ENCODE measurements at places on chromosomes 1 and 21.

GRCh38 chr1:47953661-47954060 is 43.5 kb downstream of the TRABD2B start:
- no peak for DNase-seq

GRCh38 chr1:18297896-18298648 is 182.7 kb upstream of the KLHDC7A start:
- DNase-seq = no peak

DNA sequence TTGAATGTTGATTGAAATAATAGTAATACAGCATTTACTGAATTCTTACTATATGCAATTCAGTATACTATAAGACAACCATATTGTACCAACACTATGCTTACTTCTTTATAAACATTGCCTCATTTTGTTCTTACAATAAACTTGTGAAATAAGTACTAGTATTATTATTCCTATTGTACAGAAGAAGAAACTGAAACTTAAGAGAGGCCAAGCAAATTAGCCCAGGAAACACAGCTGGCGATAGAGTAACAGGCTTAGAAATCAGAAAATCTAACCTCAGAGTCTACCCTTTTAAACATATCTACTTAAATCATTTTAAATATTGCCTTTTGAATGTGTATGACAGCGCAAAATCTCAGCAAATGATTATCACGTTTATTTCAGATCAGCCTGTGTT is 41.7 kb downstream of the FASLG start:
- DNase-seq = no peak

- DNase-seq = peak; percentile 52
These were observed 88.4 kb upstream of the RHOU start for GRCh38 chr1:228646717-228647522.

DNA sequence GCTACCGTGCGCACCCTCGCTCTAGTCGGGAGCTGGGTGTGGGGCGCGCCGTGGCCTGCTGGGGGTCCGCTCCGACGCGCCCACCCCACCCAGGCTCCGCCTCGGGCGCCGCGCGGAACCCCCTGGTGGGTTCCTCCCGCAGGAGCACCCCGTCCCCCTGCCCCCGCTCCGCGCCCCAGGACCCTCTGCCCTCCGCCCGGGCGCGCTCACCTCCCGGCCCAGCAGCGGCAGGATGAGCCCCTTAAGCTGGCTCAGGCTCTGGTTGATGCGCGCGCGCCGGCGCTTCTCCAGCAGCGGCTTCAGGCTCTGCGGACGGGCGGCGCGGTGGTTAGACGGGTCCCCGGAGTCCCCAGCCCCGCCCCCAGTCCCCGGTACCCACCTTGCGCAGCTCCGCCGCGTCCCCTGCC is 319 bp downstream of the HES2 start:
- DNase-seq = no peak

DNA sequence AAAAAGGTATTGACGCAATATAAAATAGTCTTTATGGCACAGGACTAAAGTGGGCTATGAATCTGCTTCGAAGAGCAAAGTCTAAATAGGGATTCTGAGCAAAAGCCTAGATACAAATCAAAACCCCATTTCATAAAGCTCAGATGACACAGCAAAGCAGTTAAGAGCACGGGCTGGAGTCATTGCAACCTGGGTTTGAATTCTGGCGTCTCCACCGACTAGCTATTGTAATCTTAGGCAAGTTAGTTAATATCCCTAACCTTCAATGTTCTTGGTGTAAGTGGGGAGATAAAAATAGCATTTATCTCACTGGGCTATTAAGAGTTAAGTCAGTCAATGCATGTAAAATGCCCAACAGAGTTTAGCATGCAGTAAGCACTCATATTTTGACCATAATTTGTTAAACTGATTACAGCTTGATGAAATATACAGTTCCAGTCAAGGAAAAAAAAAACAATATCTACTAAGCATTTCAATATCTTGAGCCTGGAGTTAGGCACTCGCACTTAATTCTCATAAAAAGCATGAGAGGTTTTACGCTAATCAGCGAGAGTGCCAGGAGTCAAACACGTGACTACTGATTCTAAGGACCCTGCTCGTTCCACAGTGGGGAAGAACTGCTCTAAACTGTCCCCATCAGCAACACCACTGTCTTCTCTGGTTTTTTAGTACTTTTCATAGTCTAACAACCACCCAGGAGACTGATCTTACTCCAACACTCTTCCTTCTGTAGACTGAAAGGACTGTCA is 75.5 kb downstream of the JAK1 start:
- no peak for DNase-seq

DNA sequence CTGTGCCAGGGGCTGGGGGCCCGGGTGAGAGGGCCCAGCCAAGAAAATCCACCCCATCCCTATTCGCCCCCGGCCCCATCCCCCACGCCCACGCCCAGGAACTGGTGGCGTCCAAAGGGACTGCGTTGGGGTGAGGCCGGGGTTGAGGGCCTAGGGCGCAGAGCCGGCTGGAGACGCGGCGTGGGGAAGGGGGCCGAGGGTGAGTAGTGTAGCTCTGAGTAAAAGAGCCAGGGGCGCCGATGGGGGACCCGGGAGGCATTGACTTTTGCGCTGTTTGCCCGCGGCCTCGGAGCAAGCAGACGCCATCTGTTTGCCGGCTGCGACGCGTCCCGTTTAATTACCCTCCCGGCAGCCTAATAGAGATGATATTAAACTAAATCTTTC is 3.5 kb upstream of the DMRTA2 start:
- DNase-seq = no peak

DNA sequence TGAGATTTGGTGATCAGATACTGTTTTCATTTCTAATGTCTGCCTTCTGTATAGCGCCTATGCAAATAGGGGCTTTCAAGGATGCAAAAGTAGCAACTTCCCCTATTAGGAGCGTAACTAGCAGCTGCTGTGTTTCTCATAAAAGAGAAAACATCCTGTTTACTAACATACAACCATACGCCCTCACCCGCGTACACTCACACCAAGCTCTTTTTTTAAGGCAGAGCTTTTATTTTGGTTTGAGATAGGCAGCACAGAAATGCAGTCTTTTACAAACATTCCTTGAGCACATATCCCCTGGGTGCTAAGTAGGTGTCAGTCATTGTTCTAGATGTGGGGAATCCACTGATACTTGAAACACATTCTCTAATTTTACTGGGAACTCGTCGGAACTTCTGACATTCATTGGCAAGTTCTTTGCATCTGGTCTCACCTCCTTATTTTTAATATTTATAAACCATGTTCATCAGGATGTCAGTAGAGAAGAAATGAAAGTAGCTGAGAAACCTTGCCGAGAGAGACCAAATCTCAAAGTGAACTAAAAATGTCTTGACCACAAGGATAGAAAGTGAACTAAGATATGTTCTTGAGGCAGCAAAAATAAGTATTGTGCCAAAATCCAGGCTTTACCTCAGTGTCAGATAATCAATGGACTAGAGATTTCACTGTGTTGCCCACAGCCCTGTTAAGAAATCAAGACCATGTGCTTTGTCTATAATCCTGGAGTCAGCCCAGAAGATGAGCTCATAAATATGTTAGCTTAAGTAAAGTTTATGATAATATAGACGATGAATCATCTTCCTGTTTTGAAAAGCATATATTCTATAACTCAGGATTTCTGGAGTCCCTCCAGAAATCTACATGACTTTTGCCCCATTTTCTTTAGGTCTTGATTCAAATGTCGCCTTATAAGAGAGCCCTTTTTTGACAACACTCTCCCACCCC is 350.9 kb downstream of the ST6GALNAC3 start:
- no peak for DNase-seq

DNA sequence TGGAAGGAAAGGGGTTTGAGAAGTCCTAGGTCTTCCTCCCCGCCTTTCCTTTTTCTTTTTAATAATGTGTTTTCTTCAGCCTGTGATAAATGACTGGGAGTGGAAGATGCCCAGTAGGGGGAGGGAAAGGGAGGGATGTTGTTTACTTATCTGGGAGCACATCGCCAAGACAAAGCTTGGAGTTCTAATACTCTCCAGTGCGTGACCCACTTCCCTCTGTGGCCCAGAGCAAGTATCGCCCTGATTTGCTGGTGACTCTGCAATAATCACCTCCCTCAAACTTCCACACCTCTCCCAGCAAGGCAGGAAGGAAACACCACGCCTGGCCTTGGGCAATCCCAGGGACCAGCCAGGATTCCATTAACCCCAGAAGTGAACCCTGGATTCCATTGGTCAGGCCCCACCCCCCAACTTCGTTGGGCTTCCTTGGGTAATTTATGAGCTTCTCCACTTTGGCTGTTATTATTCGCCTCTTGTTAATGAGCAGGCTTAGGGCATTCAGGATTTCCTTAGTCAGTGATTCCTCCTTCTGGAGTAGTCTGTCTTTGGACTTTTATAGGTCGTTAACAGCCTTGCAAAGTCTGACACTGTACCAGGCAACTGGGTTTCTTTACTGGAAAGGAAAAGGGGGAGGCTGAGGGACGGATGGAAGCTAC is 24.3 kb upstream of the GRHL3 start:
- DNase-seq = no peak

GRCh38 chr1:219271818-219272535 is 98.3 kb downstream of the LYPLAL1 start:
- DNase-seq = no peak

DNA sequence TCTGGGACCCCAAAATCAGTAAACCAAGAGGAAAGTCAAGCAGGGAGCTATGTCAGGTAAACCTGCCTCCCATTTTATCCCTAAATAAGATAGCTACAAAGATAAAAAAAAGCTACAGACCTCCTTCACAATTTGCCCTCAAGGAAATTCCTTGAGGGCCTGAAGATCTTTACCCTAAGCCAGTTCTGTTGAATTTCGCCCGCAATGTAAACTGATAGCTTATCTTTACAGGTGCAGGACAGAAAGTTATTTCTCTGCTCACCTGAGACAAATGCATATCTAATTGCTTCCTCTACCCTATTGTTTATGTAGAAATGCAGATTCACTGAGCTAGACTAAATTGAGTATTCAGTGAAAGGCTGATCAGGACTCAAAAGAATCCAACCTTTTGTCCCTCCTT is 153.4 kb upstream of the CHRM3 start:
- no peak for DNase-seq
